GM23248 (cell line): ENCODE measurements at places on chromosomes 4 and X. TPM values are rescaled to one million over a fixed set of nuclear protein-coding genes. Genes with fewer than 3 reads are reported as not detected.

DNA sequence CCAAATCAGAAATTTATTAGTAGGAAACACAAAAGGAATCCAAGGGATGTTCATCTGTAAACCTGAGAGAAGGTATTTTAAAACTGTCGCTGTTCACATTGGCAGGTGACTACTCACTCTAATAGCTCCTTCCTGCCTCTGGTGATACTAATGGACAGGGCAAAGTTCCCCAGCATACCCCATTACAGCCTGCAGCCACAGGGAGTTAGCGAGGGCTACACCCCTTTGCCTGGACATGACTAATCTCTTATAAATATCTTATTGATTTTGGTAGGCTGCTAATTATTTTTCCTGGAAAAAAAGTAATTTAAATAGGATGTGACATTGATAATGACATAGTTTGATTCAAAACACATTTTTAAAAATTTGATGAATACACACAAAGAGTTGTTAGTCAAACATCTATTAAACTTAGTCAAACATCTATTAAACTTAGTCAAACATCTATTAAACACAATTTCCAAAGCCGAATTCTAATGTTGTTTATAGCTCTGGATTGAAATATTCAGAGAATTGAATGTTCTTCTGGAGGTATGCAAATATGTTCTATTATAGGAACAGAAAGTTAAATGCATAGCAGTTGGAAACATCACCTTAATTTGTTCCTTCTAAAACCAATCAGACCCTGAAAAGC, 83.0 kb upstream of the CBR4 start:
- peaks cover 76% of the 10 kb centered on the region for H3K36me3 ChIP-seq
- no peaks in the 10 kb centered on the region for H3K4me1 ChIP-seq
- H3K27me3 ChIP-seq = no peaks in the 10 kb centered on the region
- DNase-seq = no peak
- H3K27ac ChIP-seq = no peak overlapping the region
- no peak overlapping the region for H3K4me3 ChIP-seq

- no peak overlapping the region for H3K27ac ChIP-seq
- H3K4me1 ChIP-seq = no peaks in the 10 kb centered on the region
- no peak for DNase-seq
- no peaks in the 10 kb centered on the region for H3K27me3 ChIP-seq
- H3K4me3 ChIP-seq = no peak overlapping the region
These were observed 51.6 kb downstream of the RS1 start for GRCh38 chrX:18620349-18620748.

DNA sequence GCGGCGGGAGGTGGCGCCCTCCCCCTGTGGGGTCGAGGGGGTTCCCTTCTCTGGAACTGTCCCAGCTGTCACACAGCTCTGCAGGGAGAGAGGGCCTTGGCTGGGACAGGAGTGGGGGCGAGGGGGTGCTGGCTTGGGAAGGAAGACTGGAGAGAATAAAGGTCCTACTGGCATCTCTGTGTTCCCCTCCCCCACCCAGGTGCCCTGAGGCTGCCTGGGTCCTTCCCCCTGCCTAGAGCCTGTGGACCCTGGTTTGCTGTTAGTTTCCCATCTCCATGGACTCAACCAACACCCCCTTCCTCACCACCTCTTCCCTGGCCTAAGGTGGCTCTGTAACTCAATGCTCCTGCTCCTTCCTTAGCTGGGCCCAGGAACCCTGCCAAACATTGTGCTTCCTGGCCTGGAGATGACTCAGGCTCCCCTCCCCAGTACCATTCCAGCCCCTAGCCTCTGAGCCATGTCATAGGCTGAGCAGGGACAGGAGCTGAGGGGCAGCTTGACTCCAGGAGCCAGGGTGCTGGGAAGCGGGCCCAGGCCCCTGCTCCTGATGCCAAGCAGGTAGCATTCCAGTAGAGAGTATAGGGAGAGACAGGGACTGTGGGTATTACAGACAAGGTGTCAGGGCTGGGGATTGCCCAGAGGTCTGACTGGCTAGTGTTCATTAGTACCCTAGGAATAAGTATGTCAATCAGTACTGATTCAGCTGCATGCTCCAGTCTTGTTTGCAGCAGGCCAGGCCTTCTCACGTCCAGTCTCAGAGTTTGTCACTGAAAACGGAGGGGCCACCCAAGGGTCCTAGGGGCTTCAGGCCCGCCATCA, 100.7 kb downstream of the EFNB1 start:
- no peaks in the 10 kb centered on the region for H3K27me3 ChIP-seq
- H3K4me3 ChIP-seq = no peak overlapping the region
- H3K27ac ChIP-seq = no peak overlapping the region
- DNase-seq = peak; percentile 74

GRCh38 chr4:44927399-44928380, 201.3 kb upstream of the GNPDA2 start:
- H3K4me3 ChIP-seq = no peak overlapping the region
- no peaks in the 10 kb centered on the region for H3K4me1 ChIP-seq
- peak; percentile 50 for DNase-seq
- H3K27ac ChIP-seq = no peak overlapping the region
- no peaks in the 10 kb centered on the region for H3K36me3 ChIP-seq
- no peaks in the 10 kb centered on the region for H3K27me3 ChIP-seq

DNA sequence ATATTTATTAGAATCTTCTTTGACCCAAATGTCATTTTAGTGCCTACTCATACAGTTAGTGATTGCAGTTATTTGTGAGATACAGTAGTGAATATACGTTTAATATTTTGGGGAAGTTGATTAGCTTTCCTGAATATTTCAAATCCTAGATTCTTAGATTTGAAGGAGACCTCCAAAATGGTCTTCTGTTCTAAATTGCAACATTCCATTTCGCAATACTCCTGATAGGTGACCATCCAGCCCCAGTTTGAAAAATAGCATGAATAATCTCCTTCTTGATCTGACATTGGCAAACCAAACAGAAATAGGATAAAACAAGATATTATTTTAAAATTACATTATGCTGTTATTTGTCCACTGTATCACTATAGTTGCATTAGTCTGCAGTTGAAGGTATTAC, 505.6 kb downstream of the GRID2 start:
- no peak overlapping the region for H3K27ac ChIP-seq
- H3K4me3 ChIP-seq = no peak overlapping the region
- no peaks in the 10 kb centered on the region for H3K36me3 ChIP-seq
- H3K27me3 ChIP-seq = no peaks in the 10 kb centered on the region
- DNase-seq = no peak

- H3K27ac ChIP-seq = no peak overlapping the region
- no peak overlapping the region for H3K4me3 ChIP-seq
- peak; percentile 89 for DNase-seq
- H3K27me3 ChIP-seq = no peaks in the 10 kb centered on the region
- H3K4me1 ChIP-seq = peaks cover 10% of the 10 kb centered on the region
These were observed 1.9 kb upstream of the PLRG1 start for GRCh38 chr4:154551872-154552686.

DNA sequence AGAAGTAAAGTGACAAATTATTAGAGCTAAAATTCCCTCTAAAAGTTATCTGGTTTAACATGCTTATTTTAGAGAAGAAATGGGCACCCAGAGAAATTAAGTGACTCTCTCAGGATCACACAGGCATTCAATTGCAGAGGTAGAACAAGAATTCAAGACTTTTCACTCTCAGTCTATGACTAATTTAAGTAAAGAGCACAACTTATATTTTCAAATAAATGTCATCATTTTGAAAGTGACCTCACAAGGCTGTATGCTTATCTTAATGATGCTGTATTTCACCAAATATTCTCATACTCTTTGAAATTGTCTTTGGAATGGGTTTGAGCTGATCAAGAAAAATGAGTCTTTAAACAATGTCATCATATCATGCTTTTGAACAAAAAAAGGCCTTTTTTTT, 15.3 kb downstream of the GPR174 start:
- DNase-seq = no peak
- no peaks in the 10 kb centered on the region for H3K4me1 ChIP-seq
- no peaks in the 10 kb centered on the region for H3K27me3 ChIP-seq
- H3K4me3 ChIP-seq = no peak overlapping the region
- H3K36me3 ChIP-seq = no peaks in the 10 kb centered on the region

GRCh38 chrX:107577933-107578332, 50.4 kb upstream of the PRPS1 start:
- DNase-seq = no peak
- H3K4me1 ChIP-seq = peaks cover 21% of the 10 kb centered on the region
- H3K27me3 ChIP-seq = no peaks in the 10 kb centered on the region
- H3K27ac ChIP-seq = no peak overlapping the region

DNA sequence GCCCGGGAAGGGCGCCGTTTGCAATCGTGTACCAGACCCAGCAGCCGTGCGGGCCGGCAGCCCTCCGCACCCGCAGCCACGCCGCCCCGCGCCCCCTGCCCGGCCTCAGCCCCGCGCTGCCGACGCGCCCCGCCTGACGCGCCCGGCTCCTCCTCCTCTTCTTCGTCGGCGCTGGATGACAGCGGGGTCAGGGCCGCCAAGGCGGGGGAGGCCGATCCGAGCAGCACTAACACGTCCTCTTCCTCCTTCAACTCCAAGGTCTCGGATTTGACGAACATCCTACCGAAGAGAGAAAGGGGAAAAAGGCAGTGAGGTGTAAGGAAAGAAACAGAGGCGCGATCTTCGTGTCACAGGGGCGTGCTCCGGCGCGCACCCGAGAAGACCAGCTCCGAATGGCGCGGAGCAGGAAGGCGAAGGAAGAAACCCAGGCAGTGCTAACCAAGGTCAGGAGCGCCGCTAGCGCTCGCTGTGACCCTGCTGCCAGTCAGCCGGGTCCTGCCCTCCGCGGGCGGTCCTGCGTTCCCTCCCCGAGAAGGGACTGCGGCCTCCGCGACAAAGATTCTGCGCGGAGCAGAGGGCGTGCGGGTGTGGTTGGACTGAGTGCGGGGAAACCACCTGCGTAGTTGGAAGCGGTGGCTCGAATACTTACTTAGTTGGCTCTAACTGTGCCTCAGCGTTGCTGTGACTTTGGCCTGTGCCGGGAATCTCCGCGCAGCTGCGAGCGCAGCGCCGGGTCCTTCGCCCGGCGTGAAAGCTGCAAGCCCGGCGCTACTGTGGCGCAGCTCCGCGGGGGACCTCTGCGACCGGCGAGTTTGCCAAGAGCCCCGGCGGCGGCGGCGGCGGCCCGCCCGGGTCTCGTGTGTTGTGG, 548 bp downstream of the NEUROG2 start:
- DNase-seq = peak; percentile 62
- H3K27ac ChIP-seq = no peak overlapping the region
- no peaks in the 10 kb centered on the region for H3K36me3 ChIP-seq
- H3K4me1 ChIP-seq = 0 out of 2 replicates have a peak, but pooled peaks cover 4% of the 10 kb centered on the region

- no peak overlapping the region for H3K27ac ChIP-seq
- H3K4me1 ChIP-seq = no peaks in the 10 kb centered on the region
- peak; percentile 4 for DNase-seq
- no peaks in the 10 kb centered on the region for H3K36me3 ChIP-seq
These were observed 132.8 kb upstream of the S100G start for GRCh38 chrX:16517039-16517605.

DNA sequence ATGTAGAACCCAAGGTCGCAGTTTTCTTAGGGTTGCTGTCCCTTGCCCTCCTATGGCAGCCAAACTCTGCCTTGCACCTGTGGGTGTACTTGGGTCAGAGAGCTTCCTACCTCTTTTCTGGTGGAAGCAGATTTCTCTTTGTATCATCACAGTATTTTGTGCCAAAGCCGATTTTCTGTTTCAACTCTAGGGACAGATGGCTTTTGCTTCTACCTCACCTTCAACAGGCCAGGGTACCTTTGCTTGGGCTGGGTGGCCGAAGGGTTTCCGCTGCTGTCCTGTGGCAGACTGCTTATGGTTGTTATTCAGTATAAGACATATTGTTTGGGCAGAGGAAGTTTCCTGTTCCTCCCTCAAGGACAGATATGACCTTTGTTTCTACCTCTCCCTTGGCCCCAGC, 22.4 kb downstream of the NEIL3 start:
- H3K27ac ChIP-seq = no peak overlapping the region
- DNase-seq = no peak
- H3K27me3 ChIP-seq = no peaks in the 10 kb centered on the region
- no peaks in the 10 kb centered on the region for H3K36me3 ChIP-seq

- H3K4me3 ChIP-seq = no peak overlapping the region
- no peaks in the 10 kb centered on the region for H3K27me3 ChIP-seq
- no peak overlapping the region for H3K27ac ChIP-seq
- DNase-seq = no peak
These were observed 111.2 kb downstream of the PPP3CA start for GRCh38 chr4:101236097-101236496.

DNA sequence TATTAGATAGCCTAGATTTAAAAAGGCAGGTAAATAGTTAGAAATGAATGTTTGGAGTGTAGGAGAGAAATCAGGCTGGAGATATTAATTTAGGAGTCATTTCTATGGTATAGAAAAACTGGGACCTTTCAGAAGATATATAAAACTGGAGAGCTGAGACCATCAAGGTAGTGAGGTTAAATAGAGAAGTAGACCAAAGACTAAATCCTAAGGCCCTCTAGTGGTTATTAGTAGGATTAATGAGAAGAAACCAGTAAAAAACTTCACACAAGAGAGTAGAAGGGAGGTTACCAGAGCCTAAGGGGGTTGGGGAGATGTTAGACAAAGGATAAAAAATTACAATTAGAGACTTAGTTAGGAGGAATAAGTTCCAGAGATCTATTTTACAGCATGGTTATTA, 351.0 kb upstream of the SPANXN1 start:
- H3K4me3 ChIP-seq = no peak overlapping the region
- no peaks in the 10 kb centered on the region for H3K36me3 ChIP-seq
- H3K27ac ChIP-seq = no peak overlapping the region
- peak; percentile 1 for DNase-seq
- no peaks in the 10 kb centered on the region for H3K27me3 ChIP-seq

GRCh38 chrX:139766545-139766983, 58.6 kb upstream of the MCF2 start:
- no peak for DNase-seq
- H3K4me1 ChIP-seq = no peaks in the 10 kb centered on the region

DNA sequence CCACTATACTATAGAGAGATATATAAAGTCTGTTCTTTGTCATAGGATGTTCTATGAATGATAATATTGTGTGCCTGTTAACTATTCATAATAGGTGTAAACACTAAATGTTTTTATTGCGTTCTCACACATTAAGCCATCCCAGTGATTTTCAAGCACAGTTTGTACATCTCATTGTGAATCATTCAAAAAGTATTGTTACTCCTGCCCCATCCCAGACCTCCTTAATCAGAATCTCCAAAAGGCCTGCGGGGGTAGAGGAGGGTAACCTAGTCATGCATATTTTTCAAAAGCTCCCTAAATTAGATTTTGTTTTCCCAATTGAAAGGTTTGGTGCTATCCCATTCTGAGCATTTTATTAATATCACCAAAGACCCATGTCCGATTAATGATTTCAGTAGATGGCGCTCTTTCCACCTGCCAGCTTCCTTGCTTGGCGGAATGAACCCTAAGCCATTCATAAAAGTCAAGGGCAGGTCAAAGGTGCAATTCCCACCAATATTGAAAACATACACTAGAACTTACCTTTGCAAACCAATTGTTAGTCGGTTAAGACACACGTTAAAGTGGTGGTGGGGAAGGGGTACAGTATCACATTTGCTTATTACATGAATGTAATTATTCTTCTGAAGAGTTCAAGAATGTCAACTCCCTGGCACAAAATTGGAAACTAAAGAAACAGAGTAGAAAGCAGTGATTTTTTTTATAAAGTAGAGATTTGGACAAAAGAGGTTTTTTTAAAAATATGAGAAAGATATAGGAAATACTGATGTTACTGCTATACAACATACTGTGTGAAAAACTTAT, 5.8 kb upstream of the TET2 start:
- H3K27me3 ChIP-seq = no peaks in the 10 kb centered on the region
- peak; percentile 50 for DNase-seq
- H3K27ac ChIP-seq = no peak overlapping the region
- no peak overlapping the region for H3K4me3 ChIP-seq

ANK2 gene
- total RNA-seq = 25.9 and 53.1 TPM in 2 replicates

HADH gene
- total RNA-seq = 4.0 and 4.5 TPM in 2 replicates

RHOXF2 gene
- total RNA-seq = not detected in 2 replicates

ADH1C gene
- total RNA-seq = not detected in 2 replicates

UGT2B17 gene
- total RNA-seq = not detected in 2 replicates

RASSF6 gene
- not detected in 2 replicates for total RNA-seq
